Stimulated activated CD8-positive, alpha-beta memory T cell treated with anti-CD3 and anti-CD28 coated beads, Interleukin-4, amount 100 ng/mL, for 48 hours (primary cell): ENCODE measurements at places on chromosomes 3 and 15.

- no peak for DNase-seq
These were observed 237.6 kb downstream of the RAP2B start for GRCh38 chr3:153399636-153400035.

- DNase-seq, result no peak
These were observed 1.8 kb upstream of the ZBTB38 start for GRCh38 chr3:141366285-141367037.

DNA sequence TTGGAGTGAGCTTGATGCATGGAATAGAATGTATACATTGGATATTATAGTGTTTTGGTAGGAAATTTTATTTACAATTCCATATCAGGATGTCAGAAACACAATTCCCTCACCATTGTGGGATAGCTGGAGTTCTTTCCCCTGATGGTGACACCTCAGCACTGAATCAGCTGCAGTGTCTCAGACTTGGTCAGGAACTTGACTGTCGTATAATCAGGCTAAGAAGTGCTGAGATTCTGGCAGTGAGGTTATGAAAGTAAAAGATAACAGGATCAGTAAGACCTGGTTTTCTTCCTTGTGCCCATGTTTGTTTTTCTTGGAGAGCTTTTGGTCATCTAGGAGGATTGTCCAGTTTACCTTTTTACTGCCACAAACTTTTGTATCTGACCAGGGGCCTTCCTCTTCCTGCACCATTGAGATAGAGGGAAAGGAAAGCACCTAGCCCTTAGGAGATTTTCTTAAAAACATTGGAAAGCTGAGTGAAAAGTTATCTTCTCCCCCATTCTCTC is 27.3 kb upstream of the ST3GAL6 start:
- DNase-seq, result no peak

- DNase-seq, result no peak
These were observed 109.7 kb upstream of the TRIM42 start for GRCh38 chr3:140568131-140568530.

DNA sequence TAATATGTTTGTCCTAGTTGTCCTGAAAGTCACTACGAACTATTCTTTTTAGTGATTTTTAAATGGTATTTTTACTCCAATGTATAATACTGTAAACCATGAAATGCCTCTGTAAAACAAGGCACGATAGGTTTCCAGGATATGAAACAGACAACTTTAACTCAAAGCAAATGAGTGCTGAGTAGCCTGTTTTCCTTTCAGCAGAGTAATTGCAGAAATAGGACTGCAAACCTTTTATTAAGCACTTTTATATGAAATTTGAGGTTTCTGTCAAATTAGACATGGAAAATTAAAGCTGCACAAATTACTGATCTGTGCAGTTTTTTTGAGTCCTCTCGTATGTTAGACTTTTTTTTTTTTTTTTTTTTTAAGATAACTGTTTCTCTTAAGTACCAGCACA is 16.2 kb downstream of the AKAP13 start:
- no peak for DNase-seq
